Calu3 (cell line): ENCODE measurements at places on chromosomes 5 and 9. TPM values are rescaled to one million over a fixed set of nuclear protein-coding genes. Genes with fewer than 3 reads are reported as not detected.

DNA sequence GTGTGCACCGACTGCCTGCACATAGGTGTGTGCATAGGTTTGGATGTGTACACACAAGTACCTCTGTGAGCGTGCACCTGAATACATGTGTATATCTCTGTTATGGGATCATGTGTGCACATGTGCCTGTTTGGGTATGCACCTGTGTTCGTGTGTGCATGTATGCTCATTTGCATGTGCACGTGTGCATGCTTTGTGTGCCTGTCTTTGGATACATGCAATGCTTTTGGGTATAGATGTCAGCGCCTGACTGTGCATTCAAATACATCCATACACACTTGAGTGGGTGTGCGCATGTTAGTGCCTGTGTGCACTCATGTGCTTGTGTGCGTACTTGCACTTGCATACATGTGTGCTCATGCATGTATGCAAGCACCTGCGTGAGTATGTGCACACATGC lies 258.1 kb downstream of the IRX2 start:
- no peak for DNase-seq

DNA sequence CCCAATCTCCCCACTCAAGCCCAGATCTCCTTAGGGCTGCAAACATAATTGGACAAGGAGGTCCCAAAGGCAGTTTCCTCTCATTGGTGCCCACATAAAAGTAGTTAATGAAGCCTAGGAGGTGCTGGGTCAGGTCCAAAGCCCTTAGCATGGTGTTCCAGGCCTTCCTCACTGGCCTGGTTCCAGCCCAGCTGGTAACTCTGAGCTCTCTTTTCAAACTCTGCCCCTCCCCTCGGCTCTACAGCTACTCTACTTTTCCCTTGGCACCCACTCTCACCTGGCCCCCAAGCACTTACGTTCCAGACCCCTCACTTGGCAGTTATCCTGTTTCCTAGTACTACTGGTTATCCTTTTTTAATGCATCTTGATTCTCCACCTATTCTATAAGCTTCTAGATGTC lies 9.9 kb downstream of the SEPTIN8 start:
- DNase-seq: no peak

DNA sequence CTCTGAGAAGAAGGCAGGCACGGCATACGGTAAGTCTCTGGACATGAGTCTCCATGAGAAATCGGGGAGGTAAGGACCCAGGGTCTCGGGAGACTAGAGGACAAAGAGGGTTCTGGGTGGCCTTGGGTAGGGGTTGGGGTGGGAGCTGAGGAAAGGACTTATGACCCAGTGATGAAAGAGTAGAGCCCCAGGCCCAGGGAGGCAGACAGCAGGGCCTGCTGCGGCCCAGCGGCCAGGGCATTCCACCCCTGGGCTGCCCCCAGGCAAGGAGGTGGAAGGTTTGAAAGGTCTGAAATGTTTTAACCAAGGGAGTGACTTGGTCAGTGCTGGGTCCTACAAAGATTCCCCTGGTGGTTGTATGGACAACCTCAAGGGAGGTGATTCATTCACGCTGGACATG lies 89.1 kb downstream of the CRB2 start:
- DNase-seq: no peak

The ABCA1 gene
- 0.76 and 0.78 TPM in 2 replicates for total RNA-seq

DNA sequence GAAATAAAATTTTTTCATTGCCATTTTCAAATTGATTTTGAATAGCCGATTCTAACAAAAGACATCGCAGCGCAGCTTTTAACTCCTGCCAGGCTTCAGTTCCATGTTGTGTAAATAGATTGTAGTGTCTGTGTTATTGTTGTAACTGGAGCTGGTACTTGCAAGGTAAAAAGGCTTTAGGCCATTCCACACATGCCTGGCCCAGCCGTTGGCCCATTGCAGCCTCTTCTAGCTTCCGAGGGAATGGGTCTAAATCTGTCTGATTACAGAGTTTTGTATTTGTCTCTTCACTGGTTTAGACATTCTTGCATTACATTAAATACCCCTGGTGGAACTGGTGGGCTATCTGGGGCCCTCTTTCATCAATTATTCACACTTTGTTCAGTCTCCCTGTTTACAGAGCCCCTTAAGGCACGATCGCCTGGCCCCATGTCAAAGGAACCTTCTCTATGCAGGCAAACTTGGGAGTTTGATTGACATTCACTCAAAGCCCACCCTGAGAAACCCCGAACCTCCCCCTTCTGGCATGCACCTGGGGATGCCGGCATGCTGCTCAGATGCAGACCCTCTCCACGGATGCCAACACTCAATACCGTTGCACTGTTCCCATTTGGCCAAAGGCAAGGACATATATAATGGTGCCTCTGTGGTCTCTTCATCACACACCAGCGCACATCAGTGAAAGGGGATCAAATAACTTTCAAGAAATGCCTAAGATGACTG lies 281.7 kb upstream of the IRX2 start:
- DNase-seq: no peak

GRCh38 chr9:73135394-73135793 lies 16.3 kb upstream of the ANXA1 start:
- no peak for DNase-seq

The LCN1 gene
- not detected in 2 replicates for total RNA-seq

DNA sequence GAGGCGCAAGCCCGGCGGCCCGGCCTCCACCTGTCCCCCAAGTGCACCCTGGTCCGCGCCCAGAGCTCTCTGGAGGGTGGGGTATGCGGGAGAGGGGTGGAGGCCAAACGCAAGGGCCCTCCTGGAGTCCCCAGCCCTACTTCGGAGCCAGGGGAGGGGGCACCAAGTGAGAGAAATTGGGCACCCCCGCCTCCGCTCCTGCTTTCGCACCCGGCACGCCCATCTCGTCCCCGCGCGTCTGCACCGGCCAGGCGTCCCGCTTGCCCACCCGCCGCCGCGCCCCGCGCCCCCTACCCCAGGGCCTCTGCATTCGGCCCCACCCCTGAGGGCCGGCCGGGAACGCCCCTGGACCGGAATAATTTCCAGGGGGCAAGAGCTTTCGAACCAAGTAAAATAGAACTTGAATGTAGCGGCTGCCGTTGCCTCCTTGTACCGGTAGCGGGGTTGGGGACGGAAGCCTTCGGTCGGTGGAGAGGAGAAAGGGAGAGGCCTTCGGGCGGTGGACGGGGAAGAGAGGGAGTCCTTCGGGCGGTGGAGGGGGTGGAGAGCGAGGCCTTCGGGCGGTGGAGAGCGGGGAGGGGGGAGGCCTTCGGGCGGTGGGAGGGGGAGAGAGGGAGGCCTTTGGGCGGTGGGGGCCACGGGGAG lies 694 bp upstream of the PHPT1 start:
- DNase-seq: peak; percentile 44

GRCh38 chr5:123610665-123611405 lies 98.9 kb downstream of the CSNK1G3 start:
- DNase-seq: peak; percentile 55

DNA sequence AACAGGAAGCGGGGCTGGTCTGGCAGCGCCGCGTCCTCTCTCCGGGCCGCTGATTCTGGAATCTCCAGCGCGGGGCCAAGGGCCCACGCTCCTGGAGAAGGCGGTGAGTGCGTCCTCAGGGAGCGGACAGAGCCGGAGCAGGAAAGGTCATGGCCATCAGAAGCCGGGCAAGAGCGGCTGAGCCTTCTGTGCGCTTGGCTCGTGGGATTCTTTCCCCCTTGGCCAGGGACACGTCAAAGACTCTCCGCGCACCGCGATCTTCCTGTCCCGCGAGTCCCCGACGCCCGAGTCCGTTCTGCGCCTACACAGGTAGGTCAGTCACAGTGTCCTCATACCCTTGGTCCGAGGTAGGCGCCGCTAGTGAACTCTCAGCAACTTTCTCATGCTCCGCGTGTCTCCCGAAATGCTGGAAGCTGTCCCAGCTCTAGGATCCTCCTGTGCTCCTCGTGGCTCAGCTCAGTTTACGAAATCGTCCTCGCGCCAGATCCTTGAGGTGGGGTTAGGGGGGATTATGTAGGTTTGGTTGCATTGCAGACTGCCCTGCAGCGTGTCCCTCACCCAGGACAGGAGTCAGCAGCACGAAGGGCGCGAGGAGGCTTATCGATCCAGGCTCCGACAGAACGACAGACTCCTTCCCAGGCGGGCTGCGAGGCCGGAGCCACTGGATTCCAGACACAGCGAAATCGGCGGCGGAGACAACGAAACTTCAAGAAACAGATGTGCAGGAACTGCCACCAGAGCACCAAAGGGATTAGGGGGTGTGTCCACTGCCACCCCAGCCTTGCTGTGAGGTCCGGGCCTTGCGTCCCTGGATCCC lies 8.7 kb downstream of the LHX6 start:
- DNase-seq: no peak

GRCh38 chr5:19790829-19791466 lies 197.1 kb downstream of the CDH18 start:
- DNase-seq: no peak

GRCh38 chr5:66206465-66206864 lies 62.4 kb downstream of the SREK1 start:
- DNase-seq: no peak

The SPINK6 gene
- total RNA-seq: not detected in 2 replicates

GRCh38 chr5:170420806-170421412 lies 31.7 kb upstream of the KCNMB1 start:
- DNase-seq: peak; percentile 78

DNA sequence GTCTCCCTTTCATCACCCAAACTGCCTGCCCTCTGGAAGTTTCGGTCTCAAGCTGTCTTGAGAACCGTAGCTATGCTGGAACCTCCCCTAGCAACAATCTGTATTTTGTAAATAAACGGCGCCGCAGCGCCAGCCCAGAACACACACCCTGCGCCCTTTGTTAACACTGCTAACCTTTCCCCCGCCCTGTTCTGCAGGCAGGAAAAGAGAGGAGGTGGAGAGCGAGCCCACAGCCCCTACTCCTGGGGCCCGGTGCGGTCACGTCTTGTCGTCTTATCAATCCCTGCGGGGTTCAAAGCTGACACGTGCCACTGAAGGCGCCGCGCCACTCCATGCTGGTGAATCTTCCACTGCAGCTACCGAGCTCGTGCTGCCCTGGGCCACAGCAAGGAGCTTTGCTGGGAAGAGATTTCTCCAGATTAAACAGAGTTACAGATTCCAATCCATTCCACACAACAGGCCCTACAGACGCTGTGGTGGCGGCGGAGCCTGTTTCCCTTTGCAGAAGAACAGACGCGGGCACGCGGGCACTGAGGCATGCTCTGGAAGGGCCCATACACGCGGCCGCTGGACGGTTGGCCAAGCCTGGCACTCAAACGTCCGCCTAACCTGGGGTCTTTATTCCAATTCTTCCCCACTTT lies 25.3 kb downstream of the ZDHHC11B start:
- DNase-seq: peak; percentile 74

DNA sequence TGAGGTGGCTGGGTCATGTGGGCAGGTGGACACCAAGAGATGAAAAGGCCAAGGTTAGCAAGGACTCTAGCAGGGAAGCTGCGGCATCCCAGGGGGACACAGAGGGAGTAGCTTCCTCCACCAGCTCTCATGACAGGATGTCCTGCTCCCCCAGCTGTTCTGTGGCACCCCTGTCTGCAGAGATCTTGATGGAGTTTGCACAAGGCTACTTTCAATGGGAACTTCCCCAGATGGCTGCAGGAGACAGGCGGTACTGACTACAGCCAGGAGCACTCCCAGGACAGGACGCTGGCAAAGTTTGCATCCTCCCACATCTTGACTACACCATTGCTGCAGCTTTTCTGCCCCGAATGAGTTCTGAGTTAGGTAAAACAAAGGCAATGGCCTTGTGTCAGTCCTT lies 312.8 kb downstream of the TLE4 start:
- DNase-seq: no peak

The MYMK gene
- total RNA-seq: not detected in 2 replicates

DNA sequence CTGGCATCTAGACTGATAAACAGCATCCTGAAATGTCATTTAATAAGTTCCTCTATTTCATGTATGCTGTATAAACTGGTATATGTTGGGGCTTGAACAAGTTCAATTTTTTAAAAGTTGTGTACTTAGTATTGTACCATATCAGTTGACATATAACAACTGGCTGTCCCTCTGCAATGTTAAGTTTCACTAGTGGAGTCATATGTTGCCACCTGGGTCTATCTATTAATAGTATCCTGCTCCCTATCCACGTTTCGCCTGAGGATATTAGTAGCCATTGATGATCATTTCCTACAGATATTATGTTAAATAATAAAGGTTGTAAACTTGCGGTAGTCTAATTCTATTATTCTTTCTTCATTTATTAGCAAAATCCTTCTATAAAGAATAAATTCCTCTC lies 177.6 kb downstream of the RFX3 start:
- DNase-seq: no peak

DNA sequence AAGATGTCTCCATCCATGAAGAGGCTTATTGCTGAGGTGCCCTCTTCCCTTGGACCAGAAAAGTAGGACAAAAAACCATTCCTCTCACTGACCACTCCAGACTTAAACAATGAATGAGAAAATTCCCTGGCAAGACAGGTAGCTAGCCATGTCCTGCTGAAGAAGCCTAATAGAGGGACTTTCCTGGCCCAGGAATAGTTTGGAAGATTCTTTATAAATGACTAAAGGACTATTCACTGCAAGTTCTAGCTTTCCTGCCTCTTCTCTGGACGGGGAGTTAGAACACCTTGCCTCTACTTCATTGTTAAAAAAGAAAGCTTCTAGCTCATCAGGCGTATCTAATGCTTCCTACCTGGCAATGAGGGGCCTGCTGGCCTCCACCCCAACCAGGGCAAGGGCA lies 153.6 kb downstream of the NR3C1 start:
- no peak for DNase-seq

- no peak for DNase-seq
Observed at GRCh38 chr5:150484964-150485692, 22.8 kb upstream of the NDST1 start.

GRCh38 chr5:176868731-176869130 lies 30.4 kb downstream of the HK3 start:
- DNase-seq: no peak

DNA sequence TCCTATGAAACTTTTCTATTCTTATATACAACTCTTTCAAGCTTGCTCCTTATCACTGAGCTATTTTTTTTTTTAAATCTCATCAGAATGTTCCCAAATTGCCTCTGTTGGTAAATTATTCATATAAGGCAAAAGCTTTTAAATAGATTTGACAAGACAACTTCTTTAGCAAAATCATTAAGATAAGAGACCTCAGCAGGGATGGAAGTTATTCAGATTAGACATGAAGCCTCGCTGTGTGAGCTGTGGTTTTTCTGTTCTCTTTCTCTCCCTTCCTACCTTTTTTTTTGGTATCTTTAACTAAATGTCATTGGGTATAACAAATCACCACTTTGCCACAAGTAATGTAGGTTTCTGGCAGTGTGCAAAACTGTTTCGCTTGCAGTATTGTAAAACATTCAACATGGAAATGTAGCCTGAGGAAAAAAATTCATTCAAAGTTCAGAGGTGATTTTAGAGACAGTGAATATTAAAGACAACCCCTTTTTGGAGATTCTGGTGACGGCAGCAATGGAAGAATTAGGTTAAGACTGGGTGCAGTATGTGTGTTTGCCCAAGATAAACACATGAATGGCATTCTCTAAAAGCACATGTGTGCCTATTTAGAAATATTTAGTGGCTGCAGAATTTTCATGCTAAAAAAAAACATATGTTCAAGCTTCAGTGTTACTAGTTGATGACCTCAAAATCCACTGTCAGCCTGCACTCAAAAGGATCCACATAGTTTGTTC lies 467.1 kb downstream of the ZNF608 start:
- DNase-seq: no peak

The IFNA8 gene
- not detected in 2 replicates for total RNA-seq
